Karpas-422 (cell line): ENCODE measurements at places on chromosomes 5 and 9.

DNA sequence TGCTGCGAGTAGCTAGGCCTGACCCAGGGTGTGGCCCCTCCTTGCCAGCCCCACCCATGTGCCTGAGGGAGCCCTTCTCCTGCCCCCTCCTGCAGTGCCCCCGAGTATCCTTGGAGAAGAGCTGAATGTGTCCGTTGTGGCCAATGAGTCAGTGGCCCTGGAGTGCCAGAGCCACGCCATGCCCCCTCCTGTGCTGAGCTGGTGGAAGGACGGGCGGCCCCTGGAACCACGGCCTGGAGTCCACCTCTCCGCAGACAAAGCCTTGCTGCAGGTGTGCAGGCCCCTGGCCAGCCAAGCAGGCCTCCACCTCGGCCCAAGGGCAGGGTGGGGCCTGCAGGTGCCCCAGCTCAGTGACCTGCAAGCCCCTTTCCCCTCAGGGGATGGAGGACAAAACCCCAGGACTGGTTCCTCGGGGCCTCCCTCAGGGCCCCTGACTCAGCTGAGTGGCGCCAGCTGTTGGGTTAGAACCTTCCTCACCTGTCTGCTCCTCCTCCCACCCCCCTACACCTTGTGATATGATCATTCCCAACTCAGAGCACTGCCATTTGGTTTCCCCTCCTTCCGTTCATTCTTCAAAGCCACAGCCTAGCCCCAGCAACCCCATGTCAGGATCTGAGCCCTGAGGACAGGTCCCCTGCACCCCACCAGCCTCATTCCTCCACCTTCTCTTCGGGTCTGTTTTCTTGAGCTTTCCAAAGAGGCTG is 80.0 kb upstream of the ASS1 start:
- DNase-seq, result no peak

DNA sequence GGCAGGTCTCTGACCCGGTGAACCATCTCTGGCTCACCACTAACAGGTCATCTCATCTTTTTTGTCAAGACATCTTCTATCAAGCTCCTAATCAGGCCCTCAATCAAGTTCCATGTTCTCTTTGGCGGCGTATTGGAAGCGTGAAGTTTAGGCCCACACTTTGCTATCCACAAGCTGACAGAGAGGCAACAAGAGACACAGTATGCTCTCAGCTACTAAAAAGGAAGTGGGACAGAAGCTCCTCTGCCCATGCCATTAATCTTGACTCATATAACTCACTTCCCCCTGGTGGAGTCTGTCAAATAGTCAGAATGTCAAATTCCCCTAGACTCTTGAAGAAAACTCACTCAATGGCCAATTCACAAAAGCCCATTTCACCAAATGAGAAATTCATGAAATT is 77.6 kb upstream of the TMC1 start:
- DNase-seq, result peak; percentile 54

GRCh38 chr5:95959051-95959887 is 2.4 kb downstream of the ELL2 start:
- DNase-seq, result no peak

DNA sequence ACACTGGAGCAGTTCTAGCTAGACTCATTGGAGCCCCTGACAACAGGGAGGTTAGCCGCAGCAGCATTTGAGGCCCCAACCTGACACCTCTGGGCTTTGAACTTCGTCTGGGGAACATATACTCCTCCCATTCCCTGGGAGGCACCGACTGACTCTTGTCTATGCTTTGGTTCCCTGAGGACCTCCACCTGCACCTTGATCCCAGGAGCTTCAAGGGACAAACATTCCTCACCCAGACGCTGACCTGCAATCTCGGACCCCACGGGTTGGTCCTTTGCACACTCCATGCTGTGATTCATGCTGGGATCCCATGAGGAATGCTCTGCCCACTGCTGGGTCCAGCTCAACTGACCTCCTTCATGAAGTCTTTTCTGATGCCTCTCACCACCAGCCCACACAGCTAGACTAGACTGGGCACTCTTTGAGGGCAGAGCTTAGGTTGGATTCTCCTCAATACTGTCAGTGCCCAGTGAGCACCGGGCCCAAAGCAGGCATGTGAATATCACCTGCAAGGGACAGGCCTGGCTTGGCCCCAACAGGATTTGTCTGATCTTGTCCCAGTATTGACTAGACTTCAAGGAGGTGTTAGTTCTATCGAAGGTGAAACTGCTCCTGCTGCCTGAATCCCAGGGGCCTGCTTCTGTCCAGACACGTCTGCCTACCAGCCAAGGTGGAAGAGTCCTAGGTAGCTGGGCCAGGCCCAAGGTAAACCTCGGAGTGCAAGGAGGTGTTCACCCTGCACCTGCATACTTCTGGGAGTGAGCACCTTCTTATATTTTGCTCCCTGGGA is 51.8 kb upstream of the ZBTB43 start:
- no peak for DNase-seq

DNA sequence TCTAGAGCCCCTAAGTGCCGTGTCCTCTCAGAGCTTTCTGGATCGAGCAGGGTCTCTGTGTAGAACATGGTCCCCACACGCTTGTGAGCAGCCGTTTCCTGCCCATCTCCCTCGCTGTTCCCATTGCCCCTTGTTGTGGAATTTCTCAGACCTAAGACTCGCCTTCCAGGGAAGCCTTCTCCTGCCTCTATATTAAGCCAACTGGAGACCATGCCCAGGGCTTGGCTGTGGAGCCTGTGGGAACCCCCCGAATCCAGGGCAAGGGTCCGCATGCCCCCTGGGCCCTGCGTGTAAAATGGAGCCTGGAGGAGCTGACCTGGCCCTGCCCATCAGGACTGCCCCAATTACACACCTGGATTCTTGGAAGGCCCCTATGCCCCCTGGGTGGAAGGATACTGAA is 14.5 kb upstream of the SPATA31E1 start:
- DNase-seq, result no peak

GRCh38 chr5:135497971-135498636 is 37.7 kb downstream of the NEUROG1 start:
- no peak for DNase-seq

DNA sequence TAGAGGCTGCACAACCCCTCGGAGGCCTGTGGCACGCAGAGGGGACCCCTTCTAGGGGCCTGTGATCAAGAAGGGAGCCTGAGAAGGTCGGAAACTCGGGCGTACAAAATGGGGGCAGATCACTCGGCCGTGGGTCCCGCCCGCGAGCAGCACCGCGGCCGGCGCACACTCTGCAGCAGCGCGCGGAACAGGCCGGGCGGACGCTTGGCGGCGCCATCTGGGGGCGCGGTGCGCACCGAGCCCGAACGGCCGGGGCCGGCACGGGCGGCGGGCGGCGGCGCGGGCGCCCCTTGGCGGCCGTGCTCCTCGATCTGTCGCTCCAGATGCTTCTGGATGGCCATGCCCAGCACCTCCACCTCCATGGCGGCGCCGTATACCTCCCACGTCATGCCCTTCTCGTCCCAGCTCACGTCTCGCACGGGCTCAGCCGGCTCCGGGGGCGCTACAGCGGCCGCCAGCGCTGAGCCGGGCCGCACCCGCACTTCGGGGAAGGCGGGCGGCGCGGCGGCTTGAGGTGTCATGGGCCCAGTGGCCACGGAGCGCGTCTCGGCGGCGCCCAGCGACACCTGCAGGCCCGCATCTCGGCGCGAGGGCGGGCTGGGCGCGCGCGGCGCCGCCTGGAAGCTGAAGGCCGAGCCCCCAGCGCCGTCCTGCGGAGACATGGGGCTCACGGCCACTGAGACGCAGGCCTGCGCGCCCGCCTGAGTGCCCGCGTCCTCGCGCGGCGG is 13.1 kb downstream of the GPRIN1 start:
- DNase-seq, result no peak

- DNase-seq, result no peak
Observed at GRCh38 chr9:121122246-121123032, 47.7 kb downstream of the CNTRL start.

DNA sequence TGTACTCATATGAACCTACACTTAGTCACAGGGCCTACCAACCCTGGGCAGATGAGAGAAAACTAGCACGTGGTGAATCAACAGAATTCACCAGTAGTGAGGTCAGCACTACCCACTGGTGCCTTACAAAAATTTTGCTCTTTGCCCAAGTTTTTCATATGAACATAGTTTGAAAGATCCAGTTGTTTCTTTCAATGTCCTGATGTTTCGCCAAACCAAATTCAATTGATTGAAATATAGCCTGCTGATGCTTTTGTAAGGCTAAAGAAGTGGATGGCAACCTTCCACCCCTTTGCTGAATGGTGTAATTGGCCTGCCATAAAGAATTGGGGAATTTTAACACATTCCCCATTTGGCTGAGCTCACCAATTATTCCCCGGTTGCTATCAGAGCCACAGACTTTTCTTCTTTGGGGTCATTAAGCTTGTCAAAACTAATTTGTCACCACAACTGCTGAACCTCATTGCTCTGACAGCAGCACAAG is 339.2 kb downstream of the GLIS3 start:
- no peak for DNase-seq

- DNase-seq, result no peak
Observed at GRCh38 chr5:134133995-134134541, 19.6 kb downstream of the TCF7 start.

- DNase-seq, result no peak
Observed at GRCh38 chr9:77271023-77271690, 93.8 kb downstream of the VPS13A start.

GRCh38 chr5:14267166-14267838 is 124.2 kb downstream of the TRIO start:
- DNase-seq, result no peak

DNA sequence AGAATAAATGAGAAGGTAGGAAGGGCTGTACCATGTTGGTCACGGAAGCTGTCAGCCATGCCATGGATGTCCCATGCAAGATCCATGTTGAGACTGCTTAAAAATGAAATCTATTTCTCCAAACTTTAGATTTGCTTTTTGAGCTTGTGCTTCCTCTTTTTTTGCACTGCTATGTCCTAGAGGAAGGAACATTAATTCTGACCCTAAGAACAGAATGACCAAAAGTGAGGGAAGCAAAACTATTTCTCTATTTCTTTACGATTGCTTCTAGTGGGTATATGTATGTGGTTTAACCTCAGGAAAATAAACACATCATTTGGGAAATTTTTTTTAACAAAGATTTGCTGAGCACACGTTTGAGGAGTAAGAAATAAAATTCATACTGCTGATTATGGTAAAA is 84.6 kb downstream of the USP20 start:
- no peak for DNase-seq

GRCh38 chr9:133426011-133426410 is 3.8 kb downstream of the ADAMTS13 start:
- DNase-seq, result no peak

DNA sequence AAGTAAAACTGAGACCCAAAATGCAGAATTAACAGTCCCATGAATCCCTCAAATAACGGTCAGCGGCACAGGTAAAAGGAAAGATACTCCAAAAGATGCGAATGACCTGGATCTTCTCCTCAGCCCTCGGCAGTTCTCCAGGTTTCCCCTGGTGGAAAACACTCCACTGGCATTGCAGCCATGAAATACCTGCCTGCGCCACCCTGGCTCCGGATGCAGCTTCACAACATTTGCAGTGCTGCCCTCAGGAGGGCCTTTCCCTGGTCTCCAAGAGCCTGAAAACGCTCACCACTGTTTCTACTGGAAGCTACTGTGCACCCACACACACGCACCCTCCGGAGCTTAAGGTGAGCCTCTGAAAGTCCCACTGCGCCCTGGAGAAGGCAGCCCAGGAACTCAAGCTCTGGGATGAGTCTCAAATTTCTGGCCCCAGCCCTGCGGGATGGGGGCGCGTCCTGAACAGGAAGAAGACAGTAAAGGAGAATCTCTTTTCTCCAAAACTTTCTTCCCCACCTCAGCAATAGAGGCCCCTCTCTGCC is 612 bp downstream of the UGT3A2 start:
- no peak for DNase-seq

- no peak for DNase-seq
Observed at GRCh38 chr9:15182101-15182551, 124.9 kb downstream of the TTC39B start.

GRCh38 chr9:81032030-81032572 is 657.2 kb downstream of the TLE1 start:
- DNase-seq, result no peak

- DNase-seq, result no peak
Observed at GRCh38 chr9:82456642-82457041, 468.1 kb downstream of the SPATA31D1 start.

DNA sequence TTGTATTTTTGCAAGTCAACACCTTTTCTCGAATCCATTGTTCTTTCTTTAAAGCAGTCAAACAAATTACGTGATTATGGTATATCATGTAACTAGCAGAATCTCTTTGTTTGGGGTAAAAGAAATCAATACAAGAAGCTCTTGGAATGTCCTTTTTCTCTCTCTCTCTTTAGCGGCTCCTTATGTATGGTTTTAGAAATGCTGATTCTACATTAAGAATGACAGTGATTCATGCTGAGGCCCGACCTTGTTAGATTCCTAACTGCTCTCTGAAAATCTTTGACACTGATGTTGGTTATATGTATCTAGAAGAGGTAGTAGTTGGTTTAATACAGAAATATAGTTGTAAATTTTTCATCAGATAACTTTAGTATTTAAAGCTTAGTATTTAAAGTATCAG is 76.4 kb downstream of the SNX24 start:
- DNase-seq, result no peak

DNA sequence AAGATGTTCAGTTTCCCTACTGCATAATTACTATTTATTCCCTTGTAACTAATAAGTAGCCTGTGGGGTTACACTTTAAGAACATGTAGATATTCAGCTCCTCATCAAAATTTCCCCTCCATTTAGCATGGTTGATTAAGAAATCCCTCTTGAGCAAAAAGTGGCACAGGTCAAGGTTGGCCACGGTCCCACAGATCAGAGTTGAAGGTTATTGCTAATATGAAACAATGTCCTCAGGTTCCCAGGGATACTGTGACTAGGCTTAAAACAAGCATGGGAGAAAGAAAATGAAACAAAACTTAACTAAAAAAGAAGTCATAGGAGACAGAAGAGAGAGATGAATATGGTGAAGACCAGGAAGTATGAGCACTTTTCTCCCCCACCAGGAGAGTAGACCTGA is 64.2 kb downstream of the RFK start:
- no peak for DNase-seq

GRCh38 chr9:131235480-131235851 is 40.8 kb downstream of the FAM78A start:
- no peak for DNase-seq

- no peak for DNase-seq
Observed at GRCh38 chr5:18544421-18544820, 910.2 kb downstream of the TAF11L14 start.

- DNase-seq, result no peak
Observed at GRCh38 chr5:14453481-14453880, 128.1 kb upstream of the OTULINL start.

DNA sequence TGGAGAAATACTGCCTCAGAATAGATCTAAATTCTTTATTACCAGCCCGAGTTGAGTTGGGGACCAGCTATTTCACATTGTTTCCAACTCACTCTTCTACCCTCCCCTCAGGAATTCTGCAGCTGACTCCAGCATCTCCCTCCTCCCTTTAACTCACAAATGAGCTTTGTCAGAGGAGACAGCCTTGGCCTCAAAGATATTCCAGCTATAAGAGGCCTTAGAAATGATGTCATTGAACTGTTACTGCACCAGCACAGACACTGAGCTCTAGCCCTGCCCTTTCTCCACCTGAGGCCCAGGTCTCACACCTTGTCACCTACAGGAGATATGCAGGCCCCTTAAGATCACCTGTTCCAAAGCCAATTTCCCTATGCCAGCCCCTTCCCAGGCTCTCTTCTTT is 78.4 kb upstream of the ATP10B start:
- DNase-seq, result no peak
